Stimulated activated CD8-positive, alpha-beta memory T cell treated with anti-CD3 and anti-CD28 coated beads, Interleukin-12 subunit alpha, Interleukin-12 subunit beta, amount 100 ng/mL, for 1 hour (primary cell): ENCODE measurements at places on chromosomes 12 and 14.

DNA sequence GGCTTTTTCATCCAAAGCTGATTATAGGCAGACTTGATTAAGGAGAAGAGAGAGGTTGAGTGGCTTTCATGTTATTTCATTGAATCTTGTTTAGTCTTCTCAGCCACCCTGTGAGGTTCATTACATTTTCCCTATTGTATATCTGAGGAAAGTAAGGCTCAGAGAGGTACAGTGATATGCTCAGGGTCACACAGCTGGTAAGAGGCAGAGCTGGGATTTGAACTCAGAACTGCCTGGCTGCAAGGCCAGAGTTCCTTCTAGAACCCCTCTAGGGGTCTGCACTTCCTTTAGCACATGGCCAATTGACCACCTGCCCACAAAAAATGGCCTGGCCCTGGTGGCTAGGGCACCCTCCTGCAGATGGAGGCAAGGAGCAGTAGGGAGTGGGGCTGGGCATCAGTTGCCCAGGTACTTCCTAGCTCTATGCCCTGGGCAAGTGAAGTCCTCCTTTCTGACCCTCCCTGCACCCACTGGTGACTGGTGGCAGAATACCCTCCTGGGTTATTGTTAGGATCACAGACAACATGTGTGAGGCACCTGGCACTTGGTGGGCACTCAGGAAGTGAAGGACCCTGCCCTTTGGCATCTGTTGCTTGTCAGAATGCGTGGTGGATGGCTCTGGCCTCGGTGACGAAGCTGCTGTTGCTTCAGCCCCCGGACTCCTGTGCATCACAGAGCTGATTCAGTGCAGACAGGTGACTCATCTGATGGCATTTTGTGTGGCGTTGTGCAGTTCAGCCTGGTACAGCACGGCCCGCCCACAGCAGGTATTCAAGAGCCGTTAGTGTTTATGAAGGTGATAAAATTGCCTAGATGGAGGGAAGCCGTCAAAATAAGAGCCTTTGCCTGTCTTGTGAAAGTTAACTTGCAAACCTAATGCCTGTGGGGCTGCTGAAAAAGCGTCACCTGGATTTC is 115.8 kb downstream of the SLC25A47 start:
- no peak for DNase-seq

DNA sequence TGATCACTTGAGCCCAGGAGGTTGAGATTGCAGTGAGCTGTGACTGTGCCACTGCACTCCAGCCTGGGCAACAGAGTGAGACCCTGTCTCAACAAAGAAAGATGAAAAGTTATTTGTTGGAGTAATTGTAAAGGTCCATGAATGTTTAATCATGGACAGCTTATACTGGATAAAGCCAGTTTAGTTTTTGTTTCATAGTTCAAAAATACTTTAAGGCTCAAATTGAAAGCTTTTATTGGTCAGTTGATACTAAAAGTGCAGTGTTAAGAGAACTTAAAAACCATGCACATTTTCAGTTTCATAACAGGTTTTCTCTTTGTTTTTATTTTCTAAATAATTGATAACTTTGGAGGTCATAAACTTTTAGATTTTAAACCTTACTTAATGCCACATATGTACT is 108.4 kb downstream of the MON2 start:
- DNase-seq, result no peak

GRCh38 chr12:2783936-2784600 is 10.7 kb upstream of the FKBP4 start:
- peak; percentile 21 for DNase-seq

DNA sequence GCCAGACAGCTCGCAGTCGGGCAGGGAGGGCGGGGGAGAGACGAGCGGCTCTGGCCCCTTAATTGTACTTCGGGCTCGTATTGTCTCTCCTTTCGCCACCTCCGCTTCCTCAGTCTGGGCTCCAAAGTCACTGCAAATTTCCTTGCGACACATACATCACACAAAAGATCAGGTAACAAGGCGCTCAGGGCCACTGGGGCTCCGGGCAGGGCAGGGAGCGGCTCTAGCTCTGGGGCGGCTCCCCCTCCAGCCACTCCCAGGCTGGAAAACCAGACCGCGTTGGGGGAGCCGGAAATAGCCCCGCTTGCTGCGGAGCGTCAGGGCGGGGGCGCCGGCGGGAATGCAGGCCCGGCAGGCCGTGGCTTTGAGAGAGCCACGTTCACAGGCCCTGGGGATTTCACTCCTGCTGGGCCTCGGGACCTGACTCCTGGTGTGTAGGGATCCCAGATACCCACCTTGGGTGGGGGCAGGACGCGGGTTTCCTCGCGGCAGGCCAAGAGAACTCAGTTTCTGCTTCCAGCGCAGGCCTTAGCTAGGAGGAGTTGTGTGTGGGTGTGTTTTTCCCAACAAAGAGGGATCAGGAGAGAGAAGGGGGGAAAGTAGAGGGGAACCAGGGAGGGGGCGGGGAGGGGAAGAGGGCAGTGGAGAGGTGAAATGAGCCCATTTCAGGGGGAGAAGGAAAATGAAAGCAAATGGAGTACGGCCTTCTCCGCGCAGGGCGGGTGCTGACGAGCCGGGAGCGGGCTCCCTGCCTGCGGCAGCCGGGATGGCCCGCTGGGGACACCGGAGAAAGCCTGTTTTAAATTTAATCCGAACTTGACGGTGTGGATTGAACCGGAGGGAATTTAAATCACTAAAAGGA is 4.4 kb upstream of the HOXC9 start:
- no peak for DNase-seq

- no peak for DNase-seq
These were observed 92.8 kb downstream of the SLC15A5 start for GRCh38 chr12:16184681-16185080.

DNA sequence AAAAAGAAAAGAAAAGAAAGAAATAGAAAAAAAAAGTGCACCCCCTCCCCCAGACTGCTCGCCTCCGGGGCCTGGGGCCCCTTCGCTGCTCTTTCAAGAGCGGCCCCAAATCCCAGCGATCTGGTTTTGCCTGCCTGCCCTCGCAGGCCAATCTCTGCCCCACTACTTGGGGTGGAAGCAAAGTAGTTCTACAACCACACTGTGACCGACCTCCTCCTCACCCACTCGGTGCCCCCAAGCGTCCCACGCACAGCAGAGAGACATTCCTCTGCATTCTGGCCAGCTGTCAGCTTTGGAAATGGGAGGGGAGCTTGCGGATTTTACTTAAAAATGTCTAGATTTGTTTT is 2.4 kb upstream of the TBX3 start:
- DNase-seq, result no peak

DNA sequence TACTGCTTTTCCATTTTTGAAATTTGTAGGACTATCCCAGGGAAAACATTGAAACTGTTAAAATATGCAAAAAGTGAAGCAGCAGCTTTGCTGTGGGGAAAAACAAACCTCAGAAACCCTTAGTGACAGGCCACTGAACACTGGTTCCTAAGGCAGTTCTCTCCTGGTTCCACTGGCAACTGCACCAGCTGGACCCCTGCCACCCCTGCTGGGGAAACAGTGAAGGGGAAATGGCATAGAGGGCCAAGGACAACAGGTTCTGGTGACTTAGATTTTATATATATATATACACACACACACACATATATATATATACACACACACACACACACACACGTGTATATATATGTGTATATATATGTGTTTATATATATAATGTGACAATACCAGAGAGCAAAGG is 16.2 kb upstream of the KRT7 start:
- no peak for DNase-seq

DNA sequence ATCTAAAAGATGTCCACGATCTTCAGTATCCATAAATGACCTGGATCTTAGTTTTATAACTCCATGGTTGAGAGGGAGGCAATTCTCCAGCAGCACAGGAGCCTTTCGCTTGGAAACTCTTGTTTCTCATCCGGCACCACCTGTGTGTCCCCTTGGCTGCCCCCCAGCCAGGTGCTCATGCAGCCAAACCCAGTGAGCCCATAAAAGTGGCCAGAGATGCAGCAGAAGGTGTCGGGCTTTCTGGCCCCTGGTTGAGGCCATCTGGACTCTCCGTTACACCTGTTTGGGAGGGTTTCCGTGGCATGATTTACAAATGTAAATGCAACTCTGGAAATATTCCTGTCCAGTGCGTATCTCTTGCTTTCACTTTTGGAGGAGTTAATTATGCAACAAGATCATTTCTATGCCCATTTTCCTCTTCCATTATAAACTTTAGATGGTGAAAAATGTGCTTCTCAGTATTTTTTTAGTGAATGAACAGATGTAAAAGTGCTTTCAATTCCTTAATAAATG is 291.1 kb downstream of the DIO2 start:
- no peak for DNase-seq

- DNase-seq, result no peak
These were observed 160.5 kb upstream of the RASSF8 start for GRCh38 chr12:25797949-25798348.

DNA sequence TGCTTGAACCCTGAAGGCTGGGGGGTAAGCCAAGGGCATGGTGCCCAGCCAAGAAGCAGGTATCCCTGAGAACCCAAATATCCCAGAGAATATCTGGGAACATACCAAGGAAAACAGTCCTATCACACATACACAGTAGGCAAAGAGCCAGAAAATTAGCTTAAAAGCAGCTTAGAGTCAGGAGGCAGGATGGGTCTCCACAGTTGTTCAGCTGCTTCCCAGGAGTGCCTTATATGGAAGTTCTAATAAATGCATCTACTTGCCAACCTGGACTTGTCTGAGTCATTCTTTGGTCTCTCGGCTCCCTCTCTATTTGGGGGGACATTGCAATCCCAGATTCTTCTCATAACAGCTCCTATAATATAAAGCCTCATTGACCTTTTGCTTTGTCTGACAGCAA is 9.0 kb upstream of the GPR135 start:
- no peak for DNase-seq

DNA sequence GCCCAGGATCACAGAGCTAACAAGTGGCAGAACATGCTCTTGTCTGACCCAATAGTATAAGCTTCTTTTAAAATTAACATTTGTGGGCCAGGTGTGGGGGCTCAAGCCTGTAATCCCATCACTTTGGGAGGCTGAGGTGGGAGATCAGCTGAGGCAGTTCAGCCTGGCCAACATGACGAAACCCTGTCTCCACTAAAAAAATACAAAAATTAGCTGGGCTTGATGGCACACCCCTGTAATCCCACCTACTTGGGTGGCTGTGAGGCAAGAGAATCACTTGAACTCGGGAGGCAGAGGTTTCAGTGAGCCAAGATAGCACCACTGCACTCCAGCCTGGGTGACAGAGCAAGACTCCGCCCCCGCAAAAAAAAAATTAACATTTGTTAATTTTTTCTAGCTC is 33.0 kb upstream of the IL22 start:
- no peak for DNase-seq

DNA sequence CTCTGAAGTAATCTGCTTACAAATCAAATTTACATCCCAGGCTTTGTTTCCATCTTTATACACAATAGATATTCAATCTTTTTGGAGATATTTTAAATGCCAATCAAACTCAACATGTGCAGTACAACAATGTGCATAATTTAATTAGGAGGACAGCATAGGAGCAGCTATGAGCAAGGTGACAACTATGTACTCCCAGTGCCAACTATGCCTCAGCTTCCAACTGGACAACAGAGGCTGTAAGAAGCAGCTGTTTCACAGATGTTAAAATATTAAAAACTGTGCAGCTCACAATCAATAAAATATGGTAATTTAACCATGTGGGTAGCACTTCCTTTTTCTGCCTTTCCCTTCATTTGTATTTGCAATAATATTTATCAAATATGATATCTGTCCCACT is 99.9 kb downstream of the ST8SIA1 start:
- DNase-seq, result no peak

DNA sequence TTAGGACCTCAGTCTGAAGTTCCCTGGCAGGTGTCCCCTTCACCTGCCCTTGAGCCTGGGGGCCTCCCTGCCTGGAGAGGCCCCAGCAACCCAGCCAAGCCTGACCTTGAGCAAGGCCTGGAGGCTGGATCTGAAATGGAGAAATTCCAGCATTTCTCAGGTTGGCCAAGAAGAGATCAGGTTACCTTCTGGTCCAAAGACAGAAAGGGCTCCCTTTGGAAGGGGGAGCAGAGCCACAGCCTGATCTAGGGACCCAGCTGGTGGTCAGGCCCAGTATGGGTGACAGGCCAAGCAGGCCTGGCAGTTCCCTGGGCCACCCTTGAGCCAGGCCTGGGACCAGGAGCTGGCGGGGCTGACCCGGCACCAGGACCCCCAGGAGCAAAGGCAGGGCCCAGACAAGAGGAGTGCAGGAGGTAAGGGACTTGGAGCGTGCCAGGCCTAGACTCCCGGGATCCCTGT is 82.8 kb downstream of the TNFAIP2 start:
- no peak for DNase-seq
